Activated CD4-positive, CD25-positive, alpha-beta regulatory T cell treated with anti-CD3 and anti-CD28 coated beads, Interleukin-2, amount 50 U/mL, for 16 hours (primary cell): ENCODE measurements at places on chromosomes 12 and 14.

DNA sequence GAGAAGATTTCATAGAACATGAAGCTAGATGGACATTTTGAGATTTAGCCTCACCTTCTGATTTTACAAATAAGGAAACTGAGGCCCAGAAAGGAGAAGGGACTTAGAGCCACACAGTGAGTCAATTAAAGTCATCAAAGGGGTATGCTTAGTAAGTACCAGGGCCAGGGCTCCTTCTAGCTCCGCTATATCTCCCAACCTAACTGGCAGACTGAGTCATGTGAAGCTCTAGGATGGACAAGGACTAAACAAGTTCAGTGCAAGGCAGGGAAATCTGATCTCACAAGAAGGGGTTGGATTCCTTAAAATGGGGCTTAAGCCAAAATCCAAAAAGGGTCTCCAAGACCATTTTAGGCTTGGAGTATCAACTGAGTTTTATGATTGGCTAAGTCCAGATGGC is 215.8 kb downstream of the PHLDA1 start:
- no peak for DNase-seq

GRCh38 chr14:90514566-90514965 is 117.7 kb downstream of the CALM1 start:
- DNase-seq, result no peak

DNA sequence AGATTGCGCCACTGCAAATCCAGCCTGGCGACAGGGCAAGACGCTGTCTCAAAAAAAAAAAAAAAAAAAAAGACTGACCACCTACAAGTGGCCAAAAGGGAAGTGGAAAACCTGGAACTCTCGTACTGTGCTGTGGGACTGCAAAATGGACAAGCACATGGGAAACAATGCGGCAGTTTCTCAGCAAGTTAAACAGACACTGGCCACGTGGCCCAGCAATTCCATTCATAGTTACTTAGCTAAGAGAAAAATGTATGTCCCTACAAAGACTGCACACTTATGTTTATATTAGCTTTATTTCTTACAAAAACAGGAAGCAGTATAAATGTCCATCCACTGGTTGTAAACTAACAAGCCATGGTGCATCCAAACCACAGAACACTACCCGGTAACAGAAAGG is 5.6 kb downstream of the CHFR start:
- no peak for DNase-seq

- no peak for DNase-seq
These were observed 11.9 kb upstream of the DCN start for GRCh38 chr12:91194500-91194899.

DNA sequence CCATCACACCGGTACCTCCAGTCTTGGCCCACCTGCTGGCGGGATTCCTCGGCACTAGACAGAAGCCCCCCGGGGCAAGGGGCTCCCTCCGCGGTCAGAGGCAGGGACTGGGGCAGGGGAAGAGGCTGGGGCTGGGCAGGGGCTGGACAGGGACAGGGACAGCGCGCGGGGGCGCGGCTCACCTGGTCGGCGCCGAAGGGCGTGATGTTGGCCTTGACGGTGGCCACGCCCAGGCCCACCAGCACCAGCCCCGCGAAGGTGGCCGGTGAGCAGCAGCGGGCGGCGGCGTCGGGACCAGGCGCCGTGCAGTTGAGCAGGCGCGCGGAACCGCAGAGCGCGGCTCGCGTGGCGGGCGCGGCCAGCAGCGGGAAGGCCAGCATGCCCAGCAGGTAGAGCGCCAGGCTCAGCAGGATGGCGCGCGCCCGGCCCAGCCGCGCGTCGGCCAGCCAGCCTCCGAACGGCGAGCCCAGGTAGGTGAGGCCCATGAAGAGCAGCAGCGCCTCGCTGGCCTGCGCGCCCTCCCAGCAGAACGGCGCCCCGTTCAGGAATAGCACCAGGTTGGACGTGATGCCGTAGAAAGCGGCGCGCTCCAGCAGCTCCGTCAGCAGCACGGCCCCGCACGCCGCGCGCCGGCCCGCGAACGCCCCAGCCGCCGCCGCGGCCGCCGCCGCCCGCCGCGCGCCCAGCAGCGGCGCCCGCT is 392 bp downstream of the SLC15A4 start:
- no peak for DNase-seq

GRCh38 chr12:106907411-106907810 is 48.3 kb upstream of the TMEM263 start:
- no peak for DNase-seq

DNA sequence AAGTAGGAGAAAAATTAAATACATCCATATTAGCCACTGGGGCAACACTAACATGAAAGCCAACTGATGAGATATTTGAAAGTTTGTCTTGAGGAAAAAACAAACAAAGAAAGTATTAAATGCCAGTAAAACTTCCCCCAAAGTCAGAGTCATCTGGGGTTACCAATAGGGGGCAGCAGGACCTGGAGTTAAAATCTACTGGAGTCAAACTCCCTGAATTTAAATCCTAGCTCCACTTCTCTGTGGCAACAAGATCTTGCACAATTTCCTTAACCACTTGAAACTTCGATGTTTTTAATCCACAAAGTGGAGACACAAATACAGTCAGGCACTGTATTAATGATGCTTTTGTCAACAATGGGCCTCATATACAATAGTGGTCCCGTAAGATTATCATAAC is 14.4 kb downstream of the PLEKHG7 start:
- DNase-seq, result no peak

- no peak for DNase-seq
These were observed 917.7 kb downstream of the DIO2 start for GRCh38 chr14:79293482-79294177.

DNA sequence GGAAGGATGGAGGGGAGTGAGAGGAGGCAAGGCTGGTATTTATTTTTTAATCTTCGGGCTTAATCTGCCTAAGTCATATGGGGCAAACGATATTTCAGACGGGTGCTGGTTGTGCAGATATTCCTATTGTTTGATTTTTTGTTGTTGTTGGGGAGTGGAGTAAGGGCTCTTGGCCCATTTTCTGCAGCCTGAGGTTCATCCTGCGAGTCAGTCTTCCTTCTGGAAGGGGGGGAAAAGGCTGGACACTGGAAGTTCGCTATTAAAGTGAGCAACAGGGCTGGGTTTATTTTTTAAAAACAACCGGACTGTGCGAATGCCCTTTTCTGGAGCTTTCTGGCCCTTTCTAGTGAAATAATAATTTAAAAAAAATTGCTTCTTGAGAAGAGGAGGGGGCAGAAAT is 2.3 kb downstream of the NRXN3 start:
- no peak for DNase-seq

- no peak for DNase-seq
These were observed 53.1 kb upstream of the DDX11 start for GRCh38 chr12:31020385-31021166.

GRCh38 chr14:78767436-78767835 is 597.3 kb downstream of the NRXN3 start:
- DNase-seq, result no peak

- no peak for DNase-seq
These were observed 3.4 kb upstream of the CDH24 start for GRCh38 chr14:23060536-23061260.

DNA sequence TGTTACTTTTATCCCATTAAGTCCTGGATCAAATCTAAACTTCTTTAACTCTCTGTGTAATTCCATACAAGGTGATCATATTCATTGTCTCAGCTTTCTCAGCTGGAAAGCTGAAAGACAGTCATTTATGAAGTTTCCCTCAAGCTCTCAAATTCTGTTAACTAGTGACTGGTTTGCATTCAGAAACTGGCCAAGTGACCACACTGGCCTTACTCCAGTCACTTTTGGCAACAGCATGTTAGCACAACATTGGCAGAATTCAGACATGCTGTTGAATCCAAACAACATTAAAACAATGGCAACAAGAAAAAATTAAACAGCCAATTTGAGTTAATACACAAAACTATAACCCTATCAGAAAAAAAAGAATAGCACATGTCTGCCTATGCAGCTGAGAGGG is 343.3 kb downstream of the MDGA2 start:
- no peak for DNase-seq

GRCh38 chr14:76647697-76648298 is 113.5 kb upstream of the VASH1 start:
- no peak for DNase-seq

GRCh38 chr12:130014485-130014807 is 110.6 kb upstream of the TMEM132D start:
- DNase-seq, result no peak

DNA sequence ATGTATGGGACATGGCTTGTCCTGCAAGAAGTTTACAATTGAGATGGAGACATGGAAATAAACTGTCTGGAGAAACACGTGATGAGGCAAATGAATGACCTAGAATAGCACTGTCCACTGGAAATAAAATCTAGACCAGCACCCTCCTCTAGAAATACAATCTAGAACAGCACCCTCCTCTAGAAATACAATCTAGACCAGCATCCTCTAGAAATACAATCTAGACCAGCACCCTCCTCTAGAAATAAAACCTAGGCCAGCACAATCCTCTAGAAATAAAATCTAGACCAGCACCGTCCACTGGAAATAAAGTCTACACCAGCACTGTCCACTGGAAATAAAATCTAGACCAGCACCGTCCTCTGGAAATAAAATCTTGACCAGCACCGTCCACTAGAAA is 69.2 kb upstream of the RFLNA start:
- no peak for DNase-seq

DNA sequence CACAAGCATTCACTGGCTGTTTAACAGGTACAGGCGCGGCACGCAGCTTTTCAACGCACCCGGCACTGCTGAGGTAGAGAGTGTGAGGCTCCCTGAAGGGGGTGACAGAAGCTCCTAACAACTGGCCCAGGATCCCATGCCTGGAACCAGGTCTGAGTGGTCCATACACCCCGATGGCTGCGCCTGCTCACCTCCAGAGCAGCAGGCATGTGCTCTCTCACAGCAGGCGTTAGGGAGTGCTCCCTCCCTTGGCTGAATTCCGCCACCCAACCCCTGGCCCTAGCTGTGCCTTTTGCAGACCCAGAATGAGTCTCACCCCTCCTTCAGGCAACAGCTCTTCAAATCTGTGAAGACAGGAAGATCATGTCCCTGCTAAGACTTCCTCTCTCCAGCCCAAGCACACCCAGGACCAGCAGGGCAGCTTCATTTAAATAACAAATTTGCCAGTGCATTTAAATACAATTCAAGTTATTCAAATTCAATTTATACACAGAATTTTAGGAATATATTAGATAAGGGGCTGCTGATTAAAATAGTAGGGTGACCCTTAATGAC is 86.0 kb downstream of the SETD3 start:
- DNase-seq, result no peak

GRCh38 chr12:131507881-131508280 is 203.0 kb upstream of the SFSWAP start:
- no peak for DNase-seq

DNA sequence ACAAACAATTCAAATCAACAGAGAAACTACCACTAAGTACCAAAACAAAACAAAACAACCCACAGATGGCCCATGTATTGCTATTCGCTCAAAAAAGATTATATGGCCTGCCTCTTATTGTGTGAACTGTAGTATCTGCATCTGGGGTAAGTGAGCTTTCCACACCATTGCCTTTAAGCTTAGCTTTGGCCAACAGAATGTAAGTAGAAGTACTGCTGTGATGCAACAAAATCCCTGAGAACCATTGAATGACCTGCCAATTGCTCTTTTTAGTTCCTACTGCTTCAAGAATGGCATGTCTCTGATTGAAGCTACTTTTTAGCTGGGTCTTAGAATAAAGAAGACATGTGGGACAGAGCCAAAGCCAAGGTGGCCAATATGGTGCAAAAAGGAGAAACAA is 32.5 kb downstream of the PPFIA2 start:
- DNase-seq, result no peak

- no peak for DNase-seq
These were observed 7.0 kb downstream of the PYGL start for GRCh38 chr14:50937325-50937724.

GRCh38 chr14:61542848-61543790 is 152.2 kb upstream of the HIF1A start:
- DNase-seq, result no peak

GRCh38 chr12:23221066-23221465 is 596.1 kb downstream of the ETNK1 start:
- DNase-seq, result no peak

GRCh38 chr14:55964091-55964490 is 154.1 kb upstream of the PELI2 start:
- DNase-seq, result no peak

DNA sequence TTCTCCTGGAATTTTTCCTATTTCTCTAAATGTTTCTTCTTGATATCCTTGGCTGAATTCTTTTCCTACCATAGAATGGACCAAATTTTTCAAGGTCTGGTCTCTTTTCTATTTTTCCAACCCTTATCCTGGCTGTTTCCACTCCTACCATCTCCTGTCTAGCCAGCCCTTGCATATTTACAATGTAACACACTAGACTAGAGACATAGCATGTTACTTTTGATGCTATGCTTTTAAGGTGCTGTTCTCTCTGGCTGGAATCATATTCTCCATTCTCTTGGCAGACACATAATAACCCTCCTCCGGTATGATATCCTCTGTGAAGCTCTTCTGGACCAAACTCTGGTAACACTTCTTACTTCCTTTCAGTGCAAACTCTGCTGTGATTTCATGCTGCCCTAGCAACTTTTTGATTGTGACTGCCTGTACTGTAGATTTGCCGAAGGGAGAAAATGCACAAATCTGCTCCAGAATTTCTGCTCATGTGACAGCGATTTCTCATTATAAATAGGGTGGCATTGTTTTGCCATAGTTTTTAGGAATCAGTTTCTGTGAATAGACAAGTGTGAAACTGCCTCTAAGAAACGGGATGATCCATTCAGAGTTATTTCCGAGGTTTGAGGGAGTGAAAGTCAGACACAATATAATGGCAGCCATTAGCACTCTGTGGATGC is 284.4 kb downstream of the MDGA2 start:
- no peak for DNase-seq

DNA sequence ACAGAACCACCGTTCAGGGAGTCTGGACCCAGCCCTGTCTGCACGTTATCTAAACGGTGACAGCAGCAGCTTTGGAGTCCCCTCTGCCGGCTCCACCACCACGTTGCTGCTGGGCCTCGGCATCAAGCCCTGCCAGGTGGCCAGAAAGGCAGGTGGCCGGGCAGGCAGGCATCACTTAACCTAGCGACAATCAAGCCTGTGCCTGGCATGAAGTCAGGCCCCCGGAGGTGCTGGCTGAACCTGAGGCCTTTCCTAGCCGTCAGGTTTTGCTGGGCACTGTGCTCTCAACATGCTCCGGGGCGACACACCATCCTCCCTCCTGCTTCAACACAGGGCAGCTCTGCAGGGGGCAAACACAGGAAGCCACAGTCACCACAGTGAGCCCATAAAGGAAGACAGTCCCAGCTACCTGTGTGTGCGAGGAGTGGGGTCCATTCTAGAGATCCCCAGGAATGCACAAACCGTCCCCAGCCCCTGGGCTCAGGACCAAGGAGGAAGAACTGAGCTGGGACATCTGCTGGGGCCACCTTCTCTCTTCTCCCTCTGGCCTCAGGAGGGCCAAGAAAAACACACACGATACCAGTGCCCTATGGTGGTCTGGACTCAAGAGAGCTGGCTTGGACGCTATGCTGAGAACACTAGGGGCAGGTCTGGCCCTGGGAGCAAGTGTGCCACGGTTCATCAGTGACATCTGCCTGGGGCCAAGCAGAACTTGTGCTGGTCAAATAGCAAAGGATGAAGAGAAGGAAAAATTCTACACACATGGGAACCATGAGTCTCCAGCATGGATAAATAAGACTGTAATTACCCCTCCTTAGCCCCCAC is 44.7 kb downstream of the CCDC88C start:
- no peak for DNase-seq

- DNase-seq, result no peak
These were observed 4.9 kb upstream of the GLT1D1 start for GRCh38 chr12:128848371-128848770.
